ENCODE measurements at places on chromosomes 4 and X.

DNA sequence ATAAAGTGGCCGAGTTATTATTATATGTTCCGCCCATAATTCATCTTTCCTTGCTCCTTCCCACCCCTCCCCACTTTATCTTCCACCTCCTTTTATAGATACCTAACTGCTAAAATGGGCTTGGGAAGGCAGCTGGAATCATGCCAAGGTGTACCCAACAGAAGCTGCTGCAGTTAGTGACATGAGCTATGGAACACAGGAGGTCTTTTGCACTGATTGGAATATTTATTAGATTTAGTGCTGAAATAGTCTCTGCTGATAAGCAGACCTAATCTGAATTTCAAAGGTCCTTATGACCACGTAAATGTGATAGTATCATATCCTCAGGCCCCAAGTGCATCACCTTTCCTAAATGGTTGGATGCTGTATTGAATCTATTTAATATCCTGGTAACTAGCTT is 64.9 kb downstream of the HMGB2 start:
- DNase-seq: no peak

GRCh38 chr4:168203233-168203911 is 111.0 kb downstream of the ANXA10 start:
- DNase-seq: no peak

GRCh38 chrX:80511969-80512760 is 91.9 kb downstream of the TENT5D start:
- DNase-seq: no peak

- no peak for DNase-seq
These were observed 16.4 kb downstream of the DSPP start for GRCh38 chr4:87624698-87625097.

DNA sequence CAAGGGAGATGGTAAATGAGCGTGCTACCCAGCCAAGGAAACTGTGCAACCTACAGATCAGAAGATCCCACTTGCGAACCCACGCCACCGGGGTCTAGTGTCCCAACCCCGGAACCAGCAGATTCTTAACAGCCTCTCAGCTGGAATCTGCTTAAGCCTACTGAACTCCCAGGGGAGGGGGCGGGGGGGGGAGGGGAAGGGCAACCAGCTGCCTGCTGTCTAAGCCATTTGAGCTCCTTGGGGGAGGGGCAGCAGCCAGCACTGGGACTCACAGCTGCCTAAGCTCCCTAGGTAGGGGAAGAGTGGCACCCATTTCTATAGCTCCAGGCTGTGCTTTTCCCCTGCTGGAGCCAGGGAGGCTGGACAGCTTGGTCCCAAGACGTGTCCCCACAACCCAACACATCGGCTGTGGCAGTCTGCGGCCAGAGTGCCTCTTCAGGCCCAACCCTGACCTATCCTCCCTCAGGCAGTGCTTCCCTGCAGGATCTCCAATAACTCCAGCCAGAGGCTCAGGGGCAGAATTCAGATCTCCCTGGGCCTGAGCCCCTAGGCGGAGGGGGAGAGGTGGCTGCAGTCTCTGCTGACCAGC is 289.2 kb downstream of the LDB2 start:
- no peak for DNase-seq

DNA sequence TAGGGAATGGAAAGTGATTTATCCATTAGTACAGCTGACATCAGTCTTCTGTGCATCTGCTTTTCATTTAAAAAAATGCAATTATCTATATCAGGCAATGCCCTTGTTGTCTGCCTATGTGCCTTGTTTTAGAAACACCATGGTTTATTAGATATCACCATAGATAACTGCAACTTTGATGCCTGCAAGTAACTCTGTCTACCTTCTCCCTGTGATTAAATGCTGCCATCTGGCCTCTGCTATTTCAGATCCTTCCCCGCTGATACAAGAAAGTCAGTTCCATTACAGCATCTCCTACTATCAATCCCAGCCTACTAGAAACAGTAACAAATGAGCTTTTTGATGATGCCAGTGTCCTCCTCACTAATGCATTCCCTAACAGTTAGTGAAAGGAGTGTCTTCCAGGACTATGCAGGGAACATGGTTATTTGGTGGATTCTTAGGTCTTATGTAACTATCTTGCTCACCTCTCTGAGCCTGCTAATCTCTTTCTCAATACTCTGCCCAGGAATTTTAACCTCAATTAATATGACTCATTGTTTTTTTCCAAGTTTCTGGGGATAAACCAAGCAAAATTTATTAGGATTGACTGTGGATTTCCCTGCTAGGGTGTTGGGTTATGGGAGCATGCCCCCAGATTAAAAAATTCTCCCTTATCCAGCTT is 444.9 kb downstream of the RAPGEF2 start:
- DNase-seq: no peak

GRCh38 chr4:174217273-174218126 is 66.0 kb downstream of the FBXO8 start:
- DNase-seq: no peak

DNA sequence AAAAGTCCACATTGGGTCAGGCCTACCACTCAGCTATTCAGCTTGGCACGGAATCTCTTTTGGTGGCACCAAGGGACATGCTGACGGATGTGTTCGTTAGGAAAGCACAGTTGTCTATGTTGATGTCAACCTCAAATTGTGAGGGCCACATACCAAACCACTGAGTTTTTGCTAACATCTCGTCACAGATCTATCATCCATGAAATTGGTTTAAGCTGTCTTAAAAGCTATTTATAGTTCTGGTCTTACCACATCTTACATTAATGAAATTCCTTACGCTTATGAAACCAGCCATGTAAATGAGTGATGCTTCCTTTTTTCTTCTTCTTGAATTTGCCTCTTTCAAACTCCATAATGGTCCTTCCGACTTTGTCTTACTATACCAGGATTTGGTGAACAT is 101.5 kb downstream of the MGST2 start:
- no peak for DNase-seq

DNA sequence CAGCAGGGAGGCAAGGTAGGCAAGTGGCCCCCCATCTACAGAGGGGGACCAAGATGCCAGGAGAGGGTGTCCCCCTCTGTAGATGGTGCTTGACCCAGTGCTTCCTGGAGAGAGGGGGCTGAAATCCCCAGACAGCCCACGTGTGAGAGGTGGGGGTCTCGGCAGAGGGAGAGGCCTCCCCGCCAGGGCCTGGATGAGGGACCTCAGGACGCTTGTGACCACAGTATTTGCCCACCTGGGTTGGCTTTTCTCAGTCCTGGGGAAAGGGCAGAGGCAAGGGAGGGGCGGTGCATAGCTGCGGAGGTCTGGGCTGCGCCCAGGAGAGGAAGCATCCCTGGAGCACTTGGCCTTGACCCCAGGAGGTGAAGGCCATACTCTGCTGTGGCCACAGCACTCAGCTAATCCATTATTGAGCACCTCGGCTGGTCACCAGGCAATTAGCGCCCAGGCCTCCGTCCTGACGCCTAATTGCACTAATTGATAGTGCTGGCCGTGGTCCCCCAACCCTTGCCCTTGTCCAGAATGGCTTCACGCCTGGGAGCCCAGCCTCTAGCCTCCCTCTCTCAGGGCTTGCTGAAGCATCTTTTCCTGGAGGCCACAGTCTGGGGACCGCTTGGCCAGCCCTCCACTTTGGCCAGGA is 30.7 kb downstream of the HMX1 start:
- DNase-seq: no peak

GRCh38 chr4:182213004-182213403 is 30.2 kb upstream of the TENM3 start:
- DNase-seq: no peak

DNA sequence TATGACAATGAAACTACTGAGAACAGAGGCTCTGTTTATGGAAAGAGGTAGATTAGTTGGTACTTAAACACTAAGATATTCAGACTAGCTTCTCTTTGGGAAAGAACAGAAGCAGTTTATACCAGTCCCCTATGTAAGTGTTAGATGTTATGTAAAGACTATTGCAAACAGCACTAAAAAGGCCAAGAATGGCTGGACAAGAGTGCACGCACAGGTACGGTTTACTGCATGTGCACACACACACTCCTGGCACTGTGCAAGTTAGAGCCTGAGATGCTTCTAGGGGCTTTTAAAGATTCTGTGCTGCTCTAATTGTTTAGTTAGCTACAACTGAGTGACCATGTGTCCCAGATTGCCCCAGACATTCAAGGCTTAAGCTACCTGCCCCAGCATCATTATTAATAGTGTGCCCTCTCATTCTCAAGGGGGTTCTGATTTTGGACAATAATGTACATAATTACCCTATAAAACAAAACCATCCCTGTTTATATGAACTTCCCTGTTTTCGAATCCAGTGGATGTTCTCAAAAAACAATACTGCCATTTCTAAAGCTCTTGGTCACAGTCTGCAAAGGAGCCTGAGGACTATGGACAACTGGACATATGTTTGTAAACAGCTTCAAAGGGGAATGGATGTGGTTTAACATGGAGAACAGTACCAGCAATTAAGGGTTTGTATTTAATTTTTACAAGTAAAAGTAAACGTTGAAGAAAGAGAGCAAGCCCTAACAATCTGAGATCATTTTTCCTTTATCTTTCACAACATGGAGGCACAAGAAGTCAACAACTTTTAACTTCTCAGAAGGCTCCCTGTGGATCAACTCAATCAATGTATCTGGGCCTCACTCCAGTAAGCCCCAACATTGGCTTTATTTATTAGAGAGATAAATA is 2.0 kb downstream of the SETD7 start:
- no peak for DNase-seq

DNA sequence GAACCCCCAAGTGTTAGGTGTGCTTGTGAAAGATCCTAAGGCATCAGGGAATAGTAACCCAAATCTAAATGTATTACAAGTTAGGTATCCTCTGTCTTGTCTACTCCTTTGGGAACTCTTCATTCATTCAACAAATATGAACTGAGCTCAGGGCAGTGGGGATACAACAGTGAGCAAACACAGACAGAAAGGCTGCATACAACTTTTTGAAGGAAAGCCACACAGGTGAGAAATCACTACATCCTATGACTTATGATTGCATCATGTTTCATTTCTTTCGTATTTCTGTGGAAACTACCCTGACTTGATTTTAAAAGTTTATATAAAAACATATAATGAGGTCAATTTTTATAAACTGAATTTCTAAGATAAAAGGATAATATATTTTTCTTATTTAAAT is 43.2 kb downstream of the BCLAF3 start:
- DNase-seq: no peak

- DNase-seq: no peak
These were observed 1.5 kb downstream of the TRIM2 start for GRCh38 chr4:153205757-153206156.

DNA sequence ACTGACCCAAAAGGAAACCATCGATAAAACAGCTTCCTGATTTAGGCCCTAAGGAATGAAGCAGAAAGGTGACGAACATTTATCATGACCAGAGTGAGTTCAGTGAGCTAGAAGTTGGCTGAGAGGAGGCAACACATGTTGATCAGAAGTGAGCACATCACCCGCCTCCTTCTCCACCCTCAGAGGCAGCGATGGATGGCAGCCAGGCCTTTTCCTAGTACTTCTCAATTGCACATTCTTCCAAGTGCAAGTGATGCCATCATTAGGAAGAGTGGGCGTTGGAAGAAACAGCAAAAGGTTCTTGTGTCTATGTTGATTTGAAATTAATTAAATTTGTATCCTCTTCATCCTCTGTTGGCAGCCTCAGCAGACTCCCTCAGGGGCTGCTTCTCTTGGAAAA is 51.7 kb downstream of the TMEM154 start:
- DNase-seq: no peak

- no peak for DNase-seq
These were observed 109.0 kb upstream of the ATOH1 start for GRCh38 chr4:93719552-93719951.

DNA sequence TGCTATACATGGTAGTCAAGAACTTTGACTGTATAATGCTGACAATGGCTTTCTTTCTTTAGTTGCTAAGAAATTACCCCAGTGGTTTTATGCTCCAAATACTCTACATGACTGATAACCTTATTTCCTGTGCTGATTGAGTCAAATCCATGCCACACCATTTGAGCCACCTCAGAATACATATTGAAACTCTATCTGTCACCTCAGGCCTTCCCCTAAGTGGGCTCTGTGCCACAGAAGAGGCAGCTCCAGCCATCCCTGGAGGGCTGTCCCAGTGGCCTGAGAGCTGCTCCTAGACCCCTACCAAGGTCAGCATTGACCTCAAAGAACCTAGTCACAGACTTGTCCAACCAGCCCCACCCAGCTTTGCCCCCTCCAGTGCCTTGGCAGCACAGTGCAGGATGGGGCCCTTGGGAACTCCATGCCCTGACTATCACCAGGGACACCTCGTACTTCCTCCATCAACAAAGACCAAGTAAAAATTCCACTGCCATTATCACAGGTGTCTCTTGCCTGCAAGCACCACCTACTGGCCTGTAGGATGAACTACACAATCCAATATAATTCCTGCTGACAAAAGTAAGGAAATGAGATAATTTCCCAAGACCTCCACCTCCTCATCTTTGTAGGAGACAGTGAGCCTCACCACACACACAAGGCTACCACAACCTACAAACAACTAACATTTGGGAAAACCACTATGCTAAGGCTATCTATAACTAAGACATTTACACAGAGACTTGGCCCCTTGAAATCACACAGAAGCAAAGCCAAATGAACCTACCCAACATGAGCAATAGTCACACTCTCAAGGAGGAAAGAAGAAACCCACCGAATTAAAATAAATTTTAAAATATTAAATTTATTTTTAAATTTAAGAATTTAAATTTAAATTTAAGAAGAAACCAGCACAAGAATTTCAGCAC is 239.9 kb downstream of the NKX6-1 start:
- DNase-seq: no peak

- DNase-seq: no peak
These were observed 90.7 kb downstream of the CORIN start for GRCh38 chr4:47747211-47747610.

DNA sequence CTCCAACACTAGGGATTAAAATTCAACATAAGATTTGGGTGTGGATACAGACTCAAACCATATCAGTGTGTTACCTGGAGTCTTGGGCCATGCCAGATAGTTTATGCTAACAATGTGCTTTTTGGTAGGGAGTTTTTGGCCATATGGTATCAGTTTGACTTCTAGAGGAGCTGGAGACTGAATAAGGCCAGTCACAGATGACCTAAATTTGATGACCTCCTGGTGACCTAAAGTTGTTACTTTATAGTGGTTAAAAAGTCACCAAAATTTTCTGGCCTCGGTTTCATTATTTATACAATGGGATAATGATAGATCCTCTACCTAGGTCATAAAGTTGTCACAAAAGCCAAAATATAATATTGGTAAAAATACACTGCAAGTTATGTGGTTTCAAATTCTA is 877.1 kb downstream of the RAPGEF2 start:
- DNase-seq: no peak

GRCh38 chrX:142238536-142238935 is 33.4 kb upstream of the MAGEC2 start:
- no peak for DNase-seq

- DNase-seq: no peak
These were observed 141.0 kb downstream of the MAB21L2 start for GRCh38 chr4:150722908-150723362.

DNA sequence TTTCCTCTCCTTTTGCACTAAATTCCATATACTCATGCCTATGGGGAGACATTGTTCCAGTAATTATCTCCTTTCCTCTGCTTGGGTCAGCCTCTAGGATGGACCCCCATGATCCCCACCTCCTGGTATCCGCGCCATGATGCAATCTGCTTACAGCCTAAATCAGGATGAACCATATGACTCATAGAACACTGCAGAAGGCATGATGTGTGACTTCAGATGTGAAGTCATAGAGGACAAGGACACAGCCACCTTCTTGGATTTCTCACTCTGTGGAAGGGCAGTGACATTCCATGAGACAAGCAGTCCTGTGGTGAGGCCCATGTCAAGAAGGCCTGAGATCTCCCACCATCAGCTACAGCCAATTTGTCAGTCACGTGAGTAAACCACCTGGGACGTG is 9.0 kb upstream of the TMEM144 start:
- no peak for DNase-seq

Data from CD4-positive, alpha-beta T cell treated with Interferon gamma for 1 hour (primary cell).